ENCODE measurements at places on chromosomes 5 and 9.

DNA sequence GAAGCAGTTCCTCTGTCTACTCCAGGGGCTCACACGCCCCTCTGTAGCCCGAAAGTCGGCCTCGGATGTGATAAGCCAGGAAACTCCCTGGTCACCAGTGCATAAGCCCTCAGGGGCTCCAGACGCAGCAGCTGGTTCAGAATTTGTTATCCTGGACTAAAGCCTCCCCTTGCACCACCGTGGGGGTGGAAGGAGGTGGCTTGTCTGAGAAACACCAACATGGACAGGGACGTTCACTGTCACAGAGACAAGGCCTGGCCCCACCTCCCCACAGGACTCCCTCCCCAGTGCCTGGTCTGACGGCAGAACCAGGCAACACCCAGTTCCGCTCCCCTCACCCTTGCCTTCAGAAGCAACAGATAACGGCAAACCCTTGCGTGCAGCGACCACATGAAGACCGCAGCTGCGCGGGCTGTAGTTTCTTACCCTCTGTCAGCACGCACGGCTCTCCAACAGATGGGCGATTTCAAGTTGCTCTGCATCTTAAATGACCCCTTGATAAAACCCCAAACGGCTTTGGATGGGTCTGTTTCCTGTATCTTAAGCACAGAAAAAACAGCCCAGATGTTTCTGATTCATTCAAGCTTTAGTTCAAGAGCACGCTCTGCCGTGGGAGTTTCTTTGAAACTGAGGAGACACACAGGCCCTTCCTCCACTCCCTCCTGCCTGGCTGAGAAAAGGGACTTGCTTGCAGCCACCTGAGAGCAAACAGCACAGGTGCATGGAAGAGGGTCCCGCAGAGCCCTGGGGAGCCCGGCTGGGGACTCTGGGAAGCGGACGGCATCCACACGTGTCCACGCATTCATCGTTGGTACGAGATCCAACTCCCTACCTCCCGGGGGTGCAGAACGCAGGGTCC lies 44.7 kb upstream of the NKD2 start:
- no peak for DNase-seq

GRCh38 chr9:84163052-84163650 lies 177.4 kb downstream of the SLC28A3 start:
- no peak for DNase-seq

DNA sequence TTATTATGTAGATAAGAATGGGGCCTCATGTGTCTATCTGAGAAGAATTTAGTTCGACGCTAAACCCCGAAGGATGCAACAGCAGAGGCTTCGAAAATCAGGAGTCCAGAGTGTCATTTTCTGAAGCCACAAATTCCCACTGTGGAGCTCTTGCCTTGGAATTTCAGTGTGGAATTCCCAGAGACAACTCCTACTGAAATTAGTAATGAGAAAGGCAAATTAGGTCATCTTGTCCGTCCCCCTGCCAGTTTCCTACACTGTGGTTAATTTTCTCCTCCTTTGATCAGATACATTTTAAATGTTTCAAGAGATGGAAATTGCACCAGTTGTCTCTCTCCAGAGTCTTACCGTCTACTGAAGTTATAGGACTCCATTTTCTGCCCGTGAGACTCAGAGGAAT lies 633.6 kb downstream of the BNC2 start:
- no peak for DNase-seq

GRCh38 chr5:175893466-175893865 lies 22.1 kb downstream of the CPLX2 start:
- no peak for DNase-seq

DNA sequence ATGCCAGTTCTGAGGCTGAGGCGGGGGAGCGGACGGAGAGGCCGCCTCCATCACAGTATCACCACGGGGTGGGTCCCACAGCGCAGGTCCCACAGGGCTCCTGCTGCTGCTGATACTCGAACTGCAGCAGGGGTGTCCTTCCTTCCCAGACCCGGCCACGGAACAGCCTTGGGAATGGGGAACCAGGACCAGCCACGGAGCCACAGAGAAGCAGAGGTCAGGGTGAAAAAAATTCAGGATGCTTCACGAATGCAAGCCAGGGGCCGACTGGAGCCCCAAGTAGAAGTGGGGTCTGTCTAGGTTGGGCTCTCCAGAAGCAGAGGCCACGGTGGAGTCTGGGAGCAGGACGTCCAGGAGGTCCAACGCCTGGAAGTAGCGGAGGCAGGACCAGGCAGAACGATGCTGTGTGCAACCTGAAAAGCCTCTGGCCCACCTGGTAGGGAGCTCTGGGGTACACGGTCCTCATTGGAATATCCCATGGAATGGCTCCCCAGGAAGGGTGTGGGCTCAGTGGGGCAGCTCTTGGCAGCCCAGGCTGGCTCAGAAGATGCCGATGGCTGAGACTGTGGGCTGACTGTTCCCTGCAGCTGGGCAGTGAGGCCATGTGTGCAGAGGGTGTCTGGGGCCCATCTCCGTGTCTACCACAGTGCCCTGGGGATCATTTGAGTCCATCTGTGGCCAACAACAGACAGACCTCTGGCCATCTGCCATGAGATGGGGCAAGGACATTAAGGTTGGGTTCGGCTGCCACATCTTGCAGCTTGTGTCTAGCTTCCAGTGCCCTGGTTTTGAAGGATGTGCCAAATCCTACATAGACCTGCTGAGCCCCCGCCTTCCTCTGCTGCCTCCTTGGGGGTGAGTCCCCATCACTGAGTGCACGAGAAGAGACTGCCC lies 66.9 kb upstream of the FCN1 start:
- no peak for DNase-seq

GRCh38 chr9:137499858-137500661 lies 40.9 kb upstream of the NSMF start:
- DNase-seq: no peak

GRCh38 chr5:160271836-160272235 lies 40.5 kb downstream of the CCNJL start:
- DNase-seq: no peak

GRCh38 chr5:93281980-93282772 lies 298.8 kb downstream of the NR2F1-AS1 start:
- no peak for DNase-seq

DNA sequence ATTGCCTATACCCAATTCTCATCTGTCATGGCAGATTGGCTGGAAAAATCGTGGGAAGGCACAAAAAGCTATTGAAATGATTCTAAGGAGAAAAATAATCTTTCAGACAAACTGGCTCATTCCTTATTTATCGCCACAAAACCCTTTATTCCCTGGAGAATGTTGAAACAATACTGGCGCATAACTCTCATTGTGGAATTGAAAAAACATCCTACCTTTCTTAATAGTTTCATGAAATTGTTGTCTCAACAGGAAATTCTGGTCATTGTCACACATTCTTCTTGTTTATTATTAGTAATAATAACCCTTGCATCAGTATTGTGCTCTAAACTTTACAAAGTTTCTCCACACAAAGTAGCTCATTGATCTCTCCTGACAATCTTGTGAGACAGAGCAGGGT lies 48.9 kb upstream of the COL15A1 start:
- DNase-seq: no peak

DNA sequence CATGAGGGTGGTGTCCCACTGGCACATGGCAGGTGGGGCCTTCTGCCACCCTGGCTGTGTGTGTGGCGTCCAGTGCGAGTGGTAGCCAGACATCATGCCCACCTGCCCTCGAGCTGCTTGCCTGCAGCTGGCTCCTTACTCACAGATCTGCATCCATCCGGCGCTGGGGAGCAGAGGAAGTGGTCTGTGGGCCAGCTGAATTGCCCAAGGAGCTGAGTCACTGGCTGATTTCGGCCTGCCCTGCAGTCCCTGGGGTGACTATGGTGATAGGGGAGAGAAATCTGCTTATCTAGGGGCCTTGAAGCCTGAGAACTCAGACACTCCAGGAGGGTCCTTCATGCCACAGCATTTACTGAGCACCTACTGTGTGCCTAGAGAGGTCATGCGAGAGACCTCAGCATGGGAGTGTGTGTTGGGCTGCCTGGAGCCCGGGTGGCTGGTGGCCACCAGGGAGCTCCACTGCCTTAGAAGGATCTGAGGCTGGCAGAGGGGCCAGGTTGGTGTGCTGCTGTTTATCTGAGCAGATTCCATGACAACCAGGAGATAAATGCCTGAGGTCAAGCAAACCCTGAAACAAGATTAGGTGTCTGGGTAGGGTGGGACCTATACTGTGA lies 57.1 kb downstream of the SLC22A5 start:
- DNase-seq: no peak

GRCh38 chr9:135355521-135356011 lies 124.0 kb upstream of the PPP1R26 start:
- no peak for DNase-seq
